ENCODE measurements at places on chromosomes 3 and 15.
A peak's percentile ranks its signal among the peaks of the same experiment; 100 is the strongest.

- DNase-seq, result no peak
Measured at GRCh38 chr3:183253528-183254486, 754 bp downstream of the B3GNT5 start.

- DNase-seq, result no peak
Measured at GRCh38 chr3:58585994-58586393, 8.8 kb upstream of the FAM107A start.

DNA sequence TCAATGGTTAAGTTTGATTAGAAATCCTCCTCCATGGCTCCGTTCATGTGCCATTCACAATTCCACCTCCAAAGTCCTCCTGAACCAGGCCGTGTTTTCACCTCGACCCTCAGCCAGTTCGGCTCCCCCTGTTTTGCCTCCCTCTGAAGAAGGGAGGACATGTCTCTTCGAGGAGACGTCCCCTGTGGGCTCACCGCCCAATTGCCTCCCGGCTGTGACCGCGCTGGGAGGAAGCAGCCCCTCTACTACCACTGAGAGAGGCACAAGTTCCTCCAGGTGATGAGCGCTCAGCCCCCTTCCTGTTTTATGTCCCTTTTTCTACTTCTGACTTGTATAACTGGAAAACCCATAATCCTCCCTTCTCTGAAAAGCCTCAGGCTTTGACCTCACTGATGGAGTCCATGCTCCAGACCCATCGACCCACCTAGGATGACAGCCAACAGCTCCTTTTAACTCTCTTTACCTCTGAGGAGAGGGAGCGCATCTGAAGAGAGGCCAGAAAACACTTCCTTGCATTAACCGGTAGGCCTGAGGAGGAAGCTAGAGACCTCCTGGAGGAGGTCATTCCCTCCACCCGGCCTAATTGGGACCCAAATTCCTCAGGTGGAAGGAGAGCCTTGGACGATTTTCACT, 4.7 kb downstream of the DET1 start:
- no peak for DNase-seq

- no peak for DNase-seq
Measured at GRCh38 chr3:178043084-178043483, 493.2 kb upstream of the KCNMB2 start.

DNA sequence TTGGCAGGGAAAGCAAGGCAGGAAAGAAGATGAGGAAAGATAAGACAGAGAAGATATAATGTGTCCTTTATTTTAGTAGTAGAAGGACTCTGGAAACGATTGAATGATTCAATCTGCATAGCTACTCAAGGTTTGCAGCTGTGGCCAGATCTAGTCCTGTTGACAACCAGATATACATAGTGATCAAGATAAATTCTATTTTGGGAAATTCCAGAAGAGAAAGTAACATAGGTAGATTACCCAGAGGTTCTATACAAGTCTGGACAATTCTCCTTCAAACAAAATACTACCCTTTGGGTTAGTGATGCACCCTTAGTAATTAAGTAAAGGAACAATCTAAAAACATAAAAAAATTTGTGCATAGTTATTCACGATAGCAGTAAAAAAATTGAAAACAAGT, 9.4 kb downstream of the TERC start:
- DNase-seq, result no peak

- no peak for DNase-seq
Measured at GRCh38 chr15:69602921-69603320, 150.3 kb downstream of the RPLP1 start.

GRCh38 chr3:72906154-72906553, 18.3 kb downstream of the GXYLT2 start:
- DNase-seq, result no peak

DNA sequence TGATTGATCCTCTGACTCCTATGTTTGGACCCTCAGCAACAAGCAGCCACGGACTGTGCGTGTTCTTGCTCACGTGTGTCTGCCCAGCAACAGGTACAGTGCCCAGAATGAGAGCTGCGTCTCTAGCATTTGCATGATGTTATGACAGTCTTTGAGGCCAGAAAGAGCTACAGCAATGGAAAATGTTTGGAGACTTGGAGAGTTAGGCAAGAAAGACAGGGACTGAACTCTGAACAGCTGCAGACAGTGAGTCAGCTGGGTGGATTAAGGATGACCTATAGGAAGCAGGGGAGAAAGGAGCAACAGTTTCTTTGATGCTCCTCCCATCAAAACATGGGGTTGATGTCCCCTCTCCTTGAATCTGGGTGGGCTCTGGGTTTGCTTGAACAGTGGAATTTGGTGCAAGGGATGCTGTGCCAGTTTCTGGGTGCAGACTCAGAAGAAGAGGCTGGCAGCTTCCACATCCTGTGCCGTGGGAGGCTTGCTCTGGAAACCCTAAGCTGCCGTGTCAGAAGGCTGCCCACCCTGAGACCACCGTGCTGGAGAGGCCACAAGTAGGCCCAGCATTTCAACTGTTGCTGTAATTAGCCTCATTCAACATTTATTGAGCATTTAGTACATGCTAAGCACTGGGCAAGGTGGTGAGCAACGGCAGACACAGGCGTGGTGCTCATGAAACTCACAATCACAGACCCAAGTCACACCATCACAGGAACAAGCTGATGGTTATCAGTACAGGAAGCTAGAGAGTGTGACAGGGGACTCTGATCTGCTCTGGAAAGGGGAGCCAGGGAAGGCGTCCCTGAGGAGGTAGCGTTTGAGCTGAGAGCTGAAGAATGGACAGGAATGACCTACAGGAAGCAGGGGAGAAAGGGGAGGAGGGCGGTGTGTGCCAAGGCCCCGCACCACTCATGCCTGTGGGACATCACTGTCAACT, 21.7 kb downstream of the CCR9 start:
- DNase-seq, result no peak

GRCh38 chr15:63196842-63197241, 7.4 kb downstream of the RAB8B start:
- DNase-seq, result no peak

DNA sequence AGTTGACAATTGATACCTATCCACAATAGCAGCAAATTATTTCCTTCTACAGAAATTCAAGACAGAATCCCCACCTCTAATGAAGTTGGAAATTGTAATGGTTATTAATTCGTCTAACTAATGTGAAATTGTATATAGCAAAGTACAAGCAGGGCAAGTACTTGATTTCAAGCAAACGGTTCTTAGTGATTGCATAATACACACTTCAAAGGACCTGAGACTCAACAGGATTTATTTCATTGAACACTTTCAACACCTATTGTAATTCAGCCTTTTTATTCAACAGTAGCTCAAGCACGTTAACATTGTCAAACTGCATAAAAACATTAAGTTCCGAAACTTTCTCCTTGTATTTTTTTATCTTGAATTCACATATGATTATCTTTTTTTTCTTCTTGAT, 40.2 kb upstream of the AGTR1 start:
- DNase-seq, result no peak

DNA sequence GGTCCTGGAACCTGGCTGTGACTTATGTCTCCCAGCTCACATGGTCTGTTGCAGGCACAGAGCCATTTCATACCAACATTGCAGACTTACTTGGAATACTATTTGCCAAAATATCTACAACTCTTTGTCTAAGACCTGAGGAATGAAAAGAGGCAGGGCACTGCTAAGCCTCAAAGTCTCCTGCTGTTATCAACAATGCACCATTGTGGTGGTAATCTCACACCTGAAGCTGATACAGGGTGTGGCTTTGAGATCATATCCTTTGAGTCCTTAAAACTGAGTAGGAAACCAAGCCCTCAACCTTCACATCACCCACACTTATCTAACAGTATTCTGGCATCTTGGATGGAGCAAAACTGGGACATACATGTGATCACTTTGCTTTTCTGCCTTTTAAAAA, 782.0 kb downstream of the EPHA3 start:
- DNase-seq, result no peak

GRCh38 chr3:166957121-166957520, 423.0 kb downstream of the ZBBX start:
- DNase-seq, result no peak

GRCh38 chr15:88791637-88792036, 11.6 kb upstream of the ACAN start:
- DNase-seq, result no peak

DNA sequence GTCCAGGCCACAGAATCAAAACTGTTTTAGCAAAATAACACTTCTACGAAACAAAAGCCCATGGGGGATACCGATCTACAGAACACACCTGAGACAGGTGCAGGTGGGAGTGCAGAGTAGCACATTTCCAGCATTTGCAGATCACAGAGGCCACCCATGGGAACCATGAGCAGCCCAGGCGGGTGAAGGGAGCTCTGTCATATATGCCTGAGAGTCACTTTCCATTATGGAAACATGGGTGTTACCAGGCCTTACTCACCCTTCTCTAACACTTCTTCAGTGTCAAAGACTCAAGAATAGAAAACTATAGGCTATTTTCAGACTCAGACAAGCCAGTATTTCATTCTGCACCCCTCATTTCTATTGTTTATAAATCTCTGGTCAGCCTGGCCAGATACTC, 3.5 kb downstream of the PLA1A start:
- no peak for DNase-seq

GRCh38 chr3:155385896-155386625, 92.6 kb upstream of the STRIT1 start:
- no peak for DNase-seq

DNA sequence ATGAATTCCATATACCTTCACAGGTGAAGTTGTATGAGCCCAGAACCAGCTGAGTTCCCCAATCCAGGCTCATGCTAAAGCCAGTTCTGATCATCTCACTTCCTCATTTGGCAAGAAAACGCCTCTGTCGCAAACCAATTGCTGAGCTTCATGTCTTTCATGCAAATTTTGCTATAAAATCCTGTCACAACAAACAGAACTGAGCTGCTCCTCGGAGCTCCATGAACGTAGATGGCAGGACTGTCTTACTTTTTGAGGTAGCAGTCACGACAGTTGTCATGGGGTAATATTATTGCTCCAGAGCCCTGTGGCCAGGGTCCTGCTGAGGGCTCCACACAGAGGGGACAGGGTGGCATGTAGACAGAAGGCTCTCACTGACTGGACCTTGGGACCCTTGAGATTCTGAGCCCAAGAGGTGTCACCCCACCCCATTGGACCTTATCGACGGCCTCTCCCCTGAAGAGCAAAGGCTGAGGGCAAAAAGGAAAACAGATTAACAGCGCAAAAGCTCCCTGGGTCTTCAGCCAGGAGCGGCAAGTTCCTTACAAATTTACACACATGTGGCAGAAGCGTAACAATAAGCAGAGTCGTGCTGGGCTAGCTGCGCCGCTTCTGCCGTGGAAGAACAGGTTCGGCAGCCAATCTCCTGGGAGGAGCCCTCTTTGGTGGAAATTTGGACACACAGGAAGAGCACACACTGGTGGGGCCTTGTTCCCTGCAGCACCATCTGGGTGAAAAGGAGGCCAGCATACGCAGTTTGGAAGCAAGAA, 249.2 kb downstream of the OPA1 start:
- no peak for DNase-seq

DNA sequence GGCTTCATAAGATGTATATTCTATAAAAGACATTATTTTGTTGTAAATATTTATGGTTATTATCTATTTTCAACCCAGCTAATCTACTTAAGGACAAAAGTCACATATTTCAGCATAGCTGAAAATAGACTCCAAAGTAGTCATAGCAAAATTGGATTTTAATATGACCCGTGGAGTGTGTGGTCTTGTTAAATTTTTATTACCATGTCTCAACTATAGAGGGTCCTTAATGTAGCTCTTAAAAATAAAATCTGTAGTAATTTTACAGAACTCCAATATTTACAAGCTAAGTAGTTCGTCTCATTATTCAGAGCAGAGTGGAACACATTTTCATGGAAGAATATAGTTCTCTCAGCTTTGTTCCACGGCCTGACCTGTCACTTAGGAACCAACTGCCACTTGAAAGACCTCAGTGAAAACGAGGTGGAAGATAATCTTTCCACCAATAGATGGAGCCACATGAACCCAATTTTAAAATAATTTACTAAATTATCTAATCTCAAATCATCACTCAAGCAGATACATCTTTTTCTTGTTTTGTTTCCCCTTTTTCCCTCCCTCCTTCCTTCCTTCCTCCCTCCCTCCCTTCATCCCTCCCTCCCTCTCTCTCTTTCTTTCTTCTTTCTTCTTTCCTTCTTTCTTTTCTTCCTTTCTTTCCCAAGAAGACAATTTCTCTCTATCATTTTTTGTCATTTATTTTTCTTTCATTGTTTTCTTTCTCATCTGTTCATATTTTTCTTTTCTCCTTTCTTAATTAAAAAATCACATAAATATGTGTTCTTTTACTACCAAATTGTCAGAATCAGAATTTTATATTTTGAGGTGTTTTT, 97.2 kb downstream of the CLDN1 start:
- peak; percentile 30 for DNase-seq

DNA sequence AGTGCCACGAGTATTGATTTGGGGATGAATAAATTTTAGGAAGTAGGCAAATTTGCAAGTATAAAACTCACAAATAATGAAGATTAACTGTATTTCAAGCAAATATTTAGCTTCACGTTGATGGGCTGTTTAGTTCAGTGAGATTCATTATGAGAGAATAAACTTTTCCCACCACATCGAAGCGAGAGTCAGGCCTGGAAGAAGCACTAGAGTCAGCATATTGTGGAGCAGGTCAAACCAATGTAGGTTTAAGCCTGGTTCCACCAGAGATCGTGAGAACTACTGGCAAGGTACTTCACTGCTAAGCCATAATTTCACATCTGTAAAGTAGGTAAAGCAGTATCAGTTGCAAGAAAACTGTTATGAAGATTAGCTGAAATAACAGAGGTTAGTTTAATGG, 22.3 kb downstream of the WDR49 start:
- DNase-seq, result no peak

DNA sequence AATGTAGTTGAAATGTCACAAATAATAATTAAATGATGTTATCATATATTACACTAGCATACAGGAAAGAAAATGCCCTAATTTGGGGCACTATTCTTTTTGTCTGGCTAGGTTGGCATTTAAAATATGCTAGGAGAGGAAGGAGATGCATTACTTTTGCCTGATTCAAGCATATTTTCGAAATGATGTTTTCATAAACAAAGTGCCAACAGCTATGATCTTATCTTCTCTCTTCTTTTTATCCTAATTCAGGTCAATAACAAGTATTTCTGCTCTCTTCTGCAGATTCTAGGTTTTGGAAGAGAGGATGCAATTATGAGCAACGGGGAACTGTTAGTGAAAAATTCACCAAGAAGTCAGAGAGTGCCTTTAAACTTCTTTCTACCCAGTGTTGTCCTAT, 55.8 kb upstream of the NR2F2 start:
- no peak for DNase-seq

Data from globus pallidus (tissue), 1 donor.